ENCODE measurements at places on chromosomes 12 and 14.

DNA sequence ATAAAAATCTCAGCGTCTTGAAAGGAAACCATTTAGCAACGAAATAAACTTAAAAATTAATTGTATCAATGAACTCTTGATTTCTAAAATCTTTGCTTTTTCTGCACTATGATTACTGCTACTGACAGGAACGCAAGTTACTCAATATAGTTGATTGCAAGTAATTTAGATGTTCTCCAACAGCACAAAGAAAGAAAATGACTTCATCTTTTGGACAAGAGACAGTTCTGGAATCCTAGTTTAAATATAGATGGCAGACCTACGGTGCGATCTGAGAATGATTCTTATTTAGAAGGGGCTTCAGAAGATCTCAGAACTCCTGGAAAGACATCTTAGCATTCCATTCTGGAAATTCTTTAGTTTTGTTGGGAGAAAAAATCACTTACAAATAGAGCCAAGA is 1.4 kb upstream of the SUDS3 start:
- no peak for DNase-seq

DNA sequence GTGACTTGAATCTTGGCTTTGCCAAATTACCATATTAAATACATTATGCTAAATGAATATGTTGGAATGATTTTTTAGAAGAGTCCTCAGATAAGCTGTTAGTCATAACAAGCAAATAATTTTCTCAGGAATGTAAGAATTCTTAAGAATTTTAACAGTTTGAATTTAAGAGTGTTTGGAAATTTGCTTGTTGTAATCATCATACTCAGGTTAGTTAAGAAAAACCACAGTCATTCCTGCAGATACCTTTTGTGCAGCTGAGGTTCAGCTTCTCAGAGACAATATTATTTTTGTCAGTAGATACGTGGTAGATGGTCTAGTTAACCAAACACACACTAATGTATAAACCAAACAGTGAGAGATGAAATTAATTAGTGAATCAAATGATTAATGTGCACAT is 8.9 kb downstream of the WNK1 start:
- no peak for DNase-seq

- no peak for DNase-seq
Observed at GRCh38 chr14:101790232-101790631, 28.7 kb downstream of the PPP2R5C start.

GRCh38 chr14:50601394-50601793 is 41.4 kb downstream of the ATL1 start:
- no peak for DNase-seq

- no peak for DNase-seq
Observed at GRCh38 chr14:74198441-74199234, 40.6 kb upstream of the VSX2 start.

DNA sequence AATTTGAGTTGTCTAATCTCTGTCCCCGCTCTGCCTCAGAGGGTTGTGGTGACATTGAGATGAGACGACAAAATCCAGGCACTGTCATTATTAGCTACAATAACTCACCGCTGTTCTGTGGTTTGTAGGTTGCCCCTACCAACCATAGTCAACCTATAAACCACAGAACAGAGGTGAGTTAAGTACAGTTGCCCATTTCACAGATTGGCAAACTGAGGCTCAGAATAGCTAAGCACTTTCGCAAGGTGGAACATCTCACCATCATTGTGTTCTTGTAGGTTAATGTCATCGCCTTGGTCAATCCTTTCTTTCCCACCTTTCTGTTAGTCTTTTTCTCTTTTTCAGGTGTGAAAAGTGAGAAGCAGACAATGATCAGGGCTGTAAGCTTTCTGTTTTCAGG is 63.4 kb upstream of the LHX5 start:
- no peak for DNase-seq

- DNase-seq, result no peak
Observed at GRCh38 chr14:102900631-102901571, 21.6 kb upstream of the AMN start.

DNA sequence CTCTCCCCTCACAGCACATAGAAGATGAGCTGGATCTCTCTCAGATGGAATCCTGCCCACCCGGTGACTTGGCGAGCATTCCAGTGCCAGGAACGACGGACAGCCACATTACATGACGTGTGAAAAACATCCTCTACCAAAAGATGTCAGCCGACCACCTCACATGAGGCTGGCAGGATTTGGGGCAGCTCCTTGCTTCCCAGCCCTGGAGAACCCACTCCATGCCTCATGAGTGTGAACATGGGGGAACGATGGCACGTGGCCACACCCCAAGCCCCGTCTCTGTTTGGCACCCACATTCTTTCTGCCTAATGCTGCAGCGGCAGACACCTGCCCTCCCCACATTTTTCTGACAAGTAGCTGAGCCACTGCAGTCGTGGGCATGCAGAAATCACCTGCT is 202.5 kb downstream of the CALM1 start:
- no peak for DNase-seq

GRCh38 chr12:89779090-89779489 is 70.5 kb upstream of the ATP2B1 start:
- DNase-seq, result no peak

- no peak for DNase-seq
Observed at GRCh38 chr14:105086833-105087307, 21.6 kb upstream of the GPR132 start.
